NCI-H345 (cell line): ENCODE measurements at places on chromosomes 7 and 10.

DNA sequence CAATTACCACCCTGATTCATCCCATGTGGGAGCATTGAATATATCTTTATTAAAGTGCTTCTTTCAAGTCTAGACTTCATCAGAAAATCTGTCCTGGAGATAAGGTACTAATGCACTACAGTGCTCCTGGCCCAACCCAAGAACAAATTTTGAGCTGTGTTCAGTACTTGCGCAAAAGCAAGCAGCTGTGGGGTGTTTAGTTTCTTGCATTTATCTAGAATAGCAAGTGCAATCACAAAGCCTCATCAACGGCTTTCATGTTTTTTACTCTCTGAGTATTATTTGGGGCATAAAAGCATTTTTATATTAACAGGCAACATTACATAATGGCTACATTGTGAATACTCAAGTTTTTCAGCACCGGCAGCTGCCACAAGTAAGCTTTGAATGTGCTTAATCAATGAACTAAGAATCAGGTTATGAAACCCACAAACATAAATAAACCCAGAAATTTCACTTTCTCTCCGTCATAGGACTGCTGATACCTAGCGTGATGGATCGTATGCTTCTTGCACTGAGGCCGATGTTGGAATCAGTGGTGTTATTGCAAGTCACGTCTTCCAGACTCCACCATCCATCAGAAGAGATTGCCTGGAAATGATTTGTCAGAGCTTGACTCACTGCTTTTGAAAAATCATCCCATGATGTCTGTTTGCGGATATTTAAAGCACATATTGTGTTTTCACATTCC is 113.1 kb downstream of the CTTNBP2 start:
- no peak for DNase-seq

DNA sequence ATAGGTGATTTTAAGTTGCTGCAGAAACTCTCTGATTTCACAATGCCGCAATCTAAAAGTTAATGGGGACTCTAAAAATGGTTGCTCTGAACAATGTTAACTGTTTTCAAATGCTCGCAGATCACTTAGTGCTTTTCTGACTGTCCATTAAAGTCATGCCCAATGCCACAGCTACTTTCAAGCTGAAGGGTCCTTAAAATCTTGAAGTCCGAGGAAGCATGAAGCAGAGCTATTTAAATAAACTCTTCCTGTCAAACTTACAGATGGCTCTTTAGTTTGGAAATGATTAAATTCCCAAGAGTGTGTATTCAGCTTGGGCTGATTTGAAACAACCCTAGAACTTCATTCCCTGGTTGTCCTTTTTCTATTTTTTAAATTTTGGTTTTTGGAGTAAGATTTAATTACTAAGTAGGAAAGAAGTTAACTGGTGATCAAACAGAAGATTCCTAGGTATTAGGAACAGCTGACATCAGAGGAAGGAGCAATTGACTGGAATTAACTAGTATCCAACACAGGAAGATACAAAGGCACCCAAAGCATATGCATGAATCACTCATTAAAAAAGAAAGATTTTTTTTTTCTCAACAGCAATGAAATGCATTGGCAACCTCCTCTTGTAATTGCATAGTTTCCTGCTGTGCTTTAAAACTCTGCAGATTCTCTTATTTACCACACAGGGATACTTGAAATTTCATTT is 105.1 kb downstream of the NRP1 start:
- peak; percentile 3 for DNase-seq

GRCh38 chr7:130701650-130702049 is 15.3 kb upstream of the TSGA13 start:
- DNase-seq, result no peak

DNA sequence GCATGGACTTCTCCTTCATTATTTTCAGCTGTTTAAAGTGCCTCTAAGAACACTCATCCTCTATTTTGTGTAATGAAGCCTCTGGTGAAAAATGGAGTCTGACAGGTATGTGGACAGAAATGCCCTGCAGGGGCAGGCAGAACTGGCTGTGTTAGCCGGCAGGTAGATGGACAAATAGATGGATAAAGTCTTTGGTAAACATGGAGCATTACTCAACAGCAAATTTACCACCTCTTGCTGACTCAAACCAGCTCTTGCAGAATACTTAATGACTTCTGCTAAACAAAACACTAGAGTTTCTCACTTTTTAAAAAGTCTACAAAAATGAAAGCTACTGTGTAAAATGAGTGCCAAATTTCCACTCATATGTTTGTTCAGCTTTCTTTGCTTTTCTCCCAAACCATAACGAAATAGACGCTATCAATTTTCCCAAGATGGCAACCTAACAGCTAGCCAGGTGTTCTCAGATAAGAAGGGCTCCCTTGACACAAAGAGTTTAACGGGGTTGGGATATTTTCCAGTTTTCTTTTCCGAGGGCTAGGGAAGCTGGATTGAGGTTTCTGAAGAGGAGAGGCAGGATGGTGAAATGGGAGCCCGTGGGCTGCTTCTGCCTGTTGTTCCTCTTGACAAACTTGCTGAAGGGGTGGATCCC is 71.9 kb upstream of the HABP2 start:
- DNase-seq, result peak; percentile 77

DNA sequence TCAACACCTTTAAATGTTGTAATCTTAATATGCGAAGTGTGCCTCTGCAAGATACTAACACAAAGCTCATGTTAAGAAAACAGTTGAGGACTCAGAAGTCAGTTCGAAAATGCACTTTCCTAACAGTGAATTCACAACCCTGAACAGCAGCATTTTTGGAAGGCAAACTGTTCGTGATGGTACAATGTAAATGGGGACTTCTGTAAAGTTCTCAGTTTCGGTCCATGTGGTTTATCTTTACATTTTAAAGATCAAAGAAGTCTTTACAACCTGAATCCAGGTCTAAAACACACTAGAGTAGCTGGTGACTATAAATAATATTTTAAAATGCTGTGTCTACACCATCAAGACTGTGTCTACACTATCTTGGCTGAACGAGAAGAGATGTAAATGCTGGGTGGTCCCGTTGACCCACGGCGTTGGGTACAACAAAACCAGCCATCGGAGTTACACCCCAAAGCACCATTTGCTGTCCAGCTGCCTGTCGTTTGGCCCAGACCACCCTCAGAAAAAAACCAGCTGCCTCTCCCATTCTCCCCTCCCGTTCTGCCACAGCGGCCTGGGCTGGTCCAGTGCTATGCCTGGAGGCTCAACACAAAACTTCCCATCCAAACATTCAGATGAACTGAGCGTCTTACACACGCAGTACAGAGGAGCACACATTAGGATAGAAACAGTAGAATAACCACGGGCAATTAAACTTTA is 42.9 kb downstream of the MKI67 start:
- DNase-seq, result no peak
